Activated CD4-positive, alpha-beta T cell treated with anti-CD3 and anti-CD28 coated beads, Interleukin-2, amount 50 U/mL, for 1 hour (primary cell): ENCODE measurements at places on chromosomes 12 and 14.
A peak's percentile ranks its signal among the peaks of the same experiment; 100 is the strongest.

DNA sequence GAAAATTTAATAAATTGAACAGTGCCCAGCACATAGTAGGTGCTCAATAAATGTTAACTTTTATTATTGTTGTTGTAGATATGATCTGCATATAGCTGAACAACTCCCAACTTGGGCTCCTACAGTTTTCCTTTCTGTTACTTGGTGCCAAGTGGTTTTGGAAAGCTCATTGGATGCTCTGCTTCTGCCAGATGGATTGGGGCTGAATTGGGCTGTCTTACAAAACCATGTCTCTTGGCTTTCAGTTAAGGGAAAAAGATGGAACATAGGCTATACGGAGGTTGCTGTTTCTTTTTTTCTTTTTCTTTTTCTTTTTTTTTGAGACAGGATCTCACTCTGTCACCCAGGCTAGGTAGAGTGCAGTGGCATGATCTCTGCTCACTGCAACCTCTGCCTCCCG, 140.7 kb upstream of the PWP1 start:
- DNase-seq: no peak

GRCh38 chr12:30988086-30988485, 61.5 kb downstream of the TSPAN11 start:
- no peak for DNase-seq

- DNase-seq: no peak
These were observed 11.3 kb downstream of the MEG3 start for GRCh38 chr14:100836941-100837804.

DNA sequence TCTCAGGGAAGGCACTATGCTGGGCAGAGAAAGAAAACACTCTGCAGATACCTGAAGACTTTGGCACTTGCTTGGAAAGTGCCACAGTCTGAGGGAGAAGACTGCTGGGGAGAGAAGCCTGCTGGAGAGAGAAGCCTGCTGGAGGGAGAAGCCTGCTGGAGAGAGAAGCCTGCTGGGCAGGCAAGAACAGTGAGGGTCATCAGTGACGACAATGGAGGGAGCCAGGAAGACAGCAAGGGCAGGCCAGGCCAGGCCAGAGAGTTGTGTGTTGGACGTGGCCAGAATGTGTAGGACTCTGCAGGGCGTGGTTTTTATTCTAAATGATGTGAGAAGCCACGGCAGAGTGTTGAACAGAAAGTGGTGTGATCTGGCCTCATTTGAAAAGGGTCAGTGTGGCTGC, 185.3 kb upstream of the ABCD2 start:
- DNase-seq: no peak

DNA sequence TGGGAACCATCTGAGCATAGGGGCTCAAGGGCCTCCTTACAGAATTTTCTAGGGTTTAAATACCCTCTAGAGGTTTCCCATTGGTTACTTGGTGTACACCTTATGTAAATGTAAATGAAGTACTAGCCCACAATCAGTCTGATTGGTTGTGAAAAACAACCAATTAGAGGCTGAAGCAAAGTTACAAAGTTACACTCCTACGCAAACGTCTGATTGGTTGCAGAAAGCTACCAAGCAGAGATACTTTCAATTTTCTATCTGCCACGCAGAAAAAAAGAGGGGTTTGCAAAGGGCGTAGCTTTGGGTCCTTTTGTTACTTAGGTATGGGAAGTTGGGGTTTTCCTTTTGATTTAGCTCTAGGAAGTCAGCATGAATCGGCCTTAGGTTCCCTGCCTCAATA, 1.8 kb upstream of the TMEM19 start:
- DNase-seq: no peak

- DNase-seq: no peak
These were observed 270.8 kb downstream of the ZFP36L1 start for GRCh38 chr14:68521961-68522509.

DNA sequence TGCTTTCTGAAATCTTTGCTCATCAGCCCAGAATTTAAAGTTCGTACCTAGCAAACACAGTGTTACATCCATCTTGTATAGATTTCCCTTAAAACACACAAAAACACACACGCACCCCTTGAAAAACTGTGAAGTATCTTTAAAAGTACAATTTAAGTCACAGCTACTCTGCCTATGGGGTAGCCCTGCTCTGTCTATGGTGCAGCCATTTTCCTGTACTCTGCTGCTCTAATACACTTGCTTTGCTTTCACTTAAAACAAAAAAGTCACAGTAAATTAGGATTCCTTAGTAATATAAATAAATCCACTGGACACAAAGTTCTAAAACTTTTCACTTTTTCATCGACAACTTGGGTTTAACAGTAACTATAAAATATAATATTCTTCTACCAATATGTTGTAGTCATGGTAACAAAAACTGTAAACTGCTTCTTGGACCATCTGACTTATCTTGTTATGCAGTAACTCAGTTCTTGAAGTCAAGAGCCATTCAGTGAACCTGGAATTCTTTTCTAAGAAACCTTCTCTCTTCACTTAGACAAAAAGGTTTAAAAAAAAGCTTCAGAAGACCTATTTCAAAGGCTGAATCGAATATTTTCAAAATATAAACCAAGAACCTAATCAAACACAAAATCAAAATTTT, 63.5 kb downstream of the MED13L start:
- no peak for DNase-seq

GRCh38 chr14:74488786-74489397, 4.2 kb downstream of the NPC2 start:
- no peak for DNase-seq

DNA sequence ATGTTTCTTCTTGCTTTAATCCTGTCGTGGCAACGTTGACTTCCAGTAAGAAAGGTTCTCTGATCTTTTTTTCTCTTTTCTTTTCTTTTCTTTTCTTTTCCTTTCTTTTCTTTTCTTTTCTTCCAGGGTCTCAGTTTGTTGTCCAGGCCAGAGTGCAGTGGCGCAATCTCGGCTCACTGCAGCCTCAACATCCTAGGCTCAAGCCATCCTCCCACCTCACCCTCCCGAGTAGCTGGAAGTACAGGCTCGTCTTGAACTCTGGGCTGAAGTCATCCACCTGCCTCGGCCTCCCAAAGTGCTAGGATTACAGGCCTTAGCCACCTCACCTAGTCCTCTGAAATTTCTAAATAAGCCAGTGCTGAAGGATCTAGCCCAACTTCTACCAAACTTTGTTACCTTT, 1.3 kb upstream of the MAP3K9 start:
- DNase-seq: no peak

DNA sequence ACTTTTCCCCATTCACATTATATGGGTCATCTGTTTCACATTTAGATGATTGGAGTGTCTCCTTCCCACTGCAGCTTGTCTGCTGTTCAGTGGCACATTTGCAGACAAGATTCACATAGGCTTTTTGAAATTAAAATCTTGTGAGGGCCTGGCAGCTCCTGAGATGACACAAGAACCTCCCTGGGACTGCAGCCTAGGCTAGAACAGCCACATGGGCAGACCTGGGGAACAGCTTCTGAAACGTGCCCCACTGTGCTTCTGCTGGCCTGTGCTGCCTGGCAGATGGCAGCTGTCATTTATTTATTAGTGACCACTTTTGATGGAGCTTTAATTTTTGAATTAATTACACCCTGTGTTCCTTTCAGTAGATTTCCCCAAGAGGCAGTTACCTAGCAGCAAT, 137.4 kb downstream of the GRIP1 start:
- no peak for DNase-seq

DNA sequence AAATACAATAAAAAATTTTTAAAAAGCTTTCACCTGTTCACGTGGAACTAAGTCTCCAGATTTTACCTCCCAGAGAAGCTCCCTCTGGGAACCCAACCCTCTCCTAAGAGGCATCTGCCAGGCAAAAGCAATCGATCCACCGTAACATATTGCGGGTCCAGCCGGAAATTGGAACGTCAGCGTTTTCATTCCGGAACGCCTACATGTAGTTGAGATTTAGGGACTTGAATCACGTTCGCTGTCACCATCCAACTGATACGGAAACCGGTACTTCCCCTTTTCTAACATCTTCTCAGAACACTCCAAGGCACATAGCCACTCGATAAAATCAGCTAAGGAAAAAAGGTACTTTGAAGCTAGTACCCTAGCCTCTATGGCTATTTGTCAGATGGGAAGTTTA, 70.3 kb downstream of the COX16 start:
- DNase-seq: peak; percentile 6

- no peak for DNase-seq
These were observed 4.3 kb downstream of the CCDC196 start for GRCh38 chr14:66490143-66491111.

DNA sequence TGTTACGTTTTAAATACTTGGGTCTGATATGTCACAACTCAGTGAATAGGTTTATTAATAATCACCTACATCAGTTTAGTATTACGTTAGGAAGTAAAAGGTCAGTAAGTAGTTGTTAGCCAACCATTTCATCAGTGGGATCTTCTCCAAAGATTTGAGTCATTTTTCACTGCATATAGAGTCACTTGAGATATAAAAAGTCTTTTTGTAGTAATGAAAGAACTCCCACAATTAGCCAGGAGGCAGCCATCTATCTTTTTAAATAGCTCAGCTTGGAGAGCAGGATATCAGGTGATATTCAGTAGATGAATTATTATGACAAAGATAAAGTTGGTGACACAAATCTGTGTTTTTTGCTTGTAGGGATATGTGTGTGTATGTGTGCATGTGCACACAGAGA, 309.3 kb downstream of the PDZRN4 start:
- no peak for DNase-seq

GRCh38 chr12:90275088-90275487, 566.5 kb upstream of the ATP2B1 start:
- no peak for DNase-seq

GRCh38 chr12:334125-334524, 55.0 kb downstream of the KDM5A start:
- DNase-seq: no peak

DNA sequence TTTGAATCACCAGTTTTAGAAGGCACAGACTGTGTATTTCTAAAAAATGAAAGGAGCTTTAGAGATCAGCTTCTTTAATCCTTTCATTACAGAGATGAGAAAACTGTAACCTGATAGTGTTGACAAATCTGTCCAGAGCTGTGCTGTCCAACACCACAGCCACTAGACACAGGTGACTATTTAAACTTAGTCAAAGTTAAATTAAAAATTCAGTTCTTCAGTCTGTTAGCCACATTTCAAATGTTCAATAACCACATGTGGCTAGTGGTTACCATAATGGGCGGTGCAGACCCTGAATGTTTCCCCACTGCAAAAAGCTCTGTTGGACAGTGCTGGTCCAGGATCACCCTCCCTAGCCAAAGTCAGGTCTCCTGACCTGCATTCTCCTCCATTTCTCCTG, 21.6 kb downstream of the DAD1 start:
- no peak for DNase-seq

DNA sequence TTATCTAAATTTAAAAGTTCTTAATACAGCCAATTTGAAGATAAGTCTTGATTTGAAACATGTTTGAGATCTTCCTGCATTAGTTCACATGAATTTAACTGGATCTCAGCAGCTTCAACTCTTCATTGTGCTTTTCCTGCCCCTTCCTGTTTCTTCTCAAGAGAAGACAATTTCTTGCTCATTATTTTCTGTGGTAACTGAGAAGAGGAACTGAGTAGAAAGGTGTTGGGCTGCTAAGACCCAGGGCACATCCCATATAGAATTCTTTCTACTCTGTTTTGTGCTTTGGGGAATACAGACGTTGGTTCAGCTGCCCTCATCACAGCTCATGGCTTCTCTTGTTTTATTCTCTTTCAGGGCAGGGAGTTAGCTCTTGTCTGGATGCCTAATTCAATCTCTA, 110.2 kb downstream of the SNAPC1 start:
- no peak for DNase-seq

GRCh38 chr12:22276867-22277266, 57.6 kb downstream of the ST8SIA1 start:
- DNase-seq: no peak

DNA sequence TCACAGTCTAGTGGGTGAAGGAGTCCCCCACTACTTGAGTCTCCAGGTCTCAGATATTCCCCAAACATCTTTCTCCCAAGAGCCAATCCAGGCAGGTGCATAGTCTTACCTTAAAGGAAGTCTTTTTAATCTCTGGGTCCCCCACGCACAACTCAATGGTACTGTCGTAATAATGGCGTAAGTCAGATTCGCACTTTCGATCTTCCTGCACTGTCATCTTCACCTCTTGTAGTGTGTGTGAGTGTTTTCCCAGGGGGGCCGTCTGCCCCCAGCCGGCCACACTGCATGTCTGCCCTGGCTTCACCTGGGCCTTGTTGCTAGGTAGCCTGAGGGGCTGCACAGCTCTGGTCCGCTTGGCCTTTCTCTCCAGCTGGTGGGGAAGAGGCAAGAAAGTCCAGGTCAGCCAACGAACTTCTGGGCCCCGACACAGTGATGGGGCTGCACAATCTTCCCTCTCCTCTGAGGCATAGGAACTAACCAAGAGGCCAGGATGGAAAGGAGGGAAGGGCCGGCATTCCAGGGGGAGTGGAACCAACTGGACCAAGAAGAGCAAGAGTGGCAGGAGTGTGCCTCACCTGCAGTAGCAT, 2.1 kb downstream of the GZMB start:
- DNase-seq: no peak
